HT1080 (cell line): ENCODE measurements at places on chromosomes 3 and 15.

DNA sequence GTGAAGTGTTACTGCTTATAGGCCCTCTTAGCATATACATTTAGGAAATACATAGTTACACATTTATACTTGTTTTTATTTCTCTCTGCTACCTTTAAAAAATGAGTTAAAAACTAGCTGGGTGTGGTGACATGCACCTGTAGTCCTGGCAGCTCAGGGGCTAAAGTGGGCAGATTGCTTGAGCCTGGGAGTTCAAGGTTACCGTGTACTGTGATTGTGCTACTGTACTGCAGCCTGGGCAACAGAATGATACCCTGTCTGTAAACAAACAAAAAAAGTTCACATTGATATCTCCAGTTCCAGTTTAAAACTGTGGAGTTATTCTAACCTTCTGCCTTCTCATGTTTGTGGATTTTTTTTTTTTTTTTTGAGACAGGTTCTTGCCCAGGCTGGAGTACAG is 12.1 kb downstream of the PDCD6IP start:
- DNase-seq = no peak

DNA sequence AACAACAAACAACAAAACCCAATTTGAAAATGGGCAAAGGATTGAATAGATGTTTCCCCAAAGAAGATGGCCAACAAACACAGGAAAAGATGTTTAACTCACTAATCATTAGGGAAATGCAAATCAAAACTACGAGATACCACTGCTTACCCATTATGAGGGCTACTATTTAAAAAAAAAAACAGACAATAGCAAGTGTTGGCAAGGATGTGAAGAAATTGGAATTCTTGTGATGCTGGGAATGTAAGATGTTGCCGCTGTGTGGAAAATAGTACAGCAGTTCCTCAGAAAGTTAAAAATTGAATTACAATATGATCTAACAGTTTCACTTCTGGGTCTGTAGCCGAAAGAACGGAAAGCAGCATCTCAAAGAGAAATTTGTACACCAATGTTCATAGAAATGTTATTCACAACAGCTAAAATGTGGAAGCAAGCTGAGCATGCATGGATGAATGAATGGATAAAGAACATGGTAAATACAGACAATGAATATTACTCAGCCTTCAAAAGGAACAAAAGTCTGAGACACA is 121.9 kb downstream of the CHSY1 start:
- DNase-seq = no peak

GRCh38 chr3:128394033-128394432 is 72.7 kb downstream of the DNAJB8 start:
- no peak for DNase-seq

GRCh38 chr3:46955801-46956259 is 20.7 kb downstream of the CCDC12 start:
- DNase-seq = no peak

- DNase-seq = no peak
Measured at GRCh38 chr15:52294881-52295420, 653 bp downstream of the MYO5C start.

- no peak for DNase-seq
Measured at GRCh38 chr15:34721802-34722438, 32.9 kb downstream of the GJD2 start.

GRCh38 chr3:189325454-189325853 is 153.7 kb downstream of the TPRG1 start:
- DNase-seq = no peak

DNA sequence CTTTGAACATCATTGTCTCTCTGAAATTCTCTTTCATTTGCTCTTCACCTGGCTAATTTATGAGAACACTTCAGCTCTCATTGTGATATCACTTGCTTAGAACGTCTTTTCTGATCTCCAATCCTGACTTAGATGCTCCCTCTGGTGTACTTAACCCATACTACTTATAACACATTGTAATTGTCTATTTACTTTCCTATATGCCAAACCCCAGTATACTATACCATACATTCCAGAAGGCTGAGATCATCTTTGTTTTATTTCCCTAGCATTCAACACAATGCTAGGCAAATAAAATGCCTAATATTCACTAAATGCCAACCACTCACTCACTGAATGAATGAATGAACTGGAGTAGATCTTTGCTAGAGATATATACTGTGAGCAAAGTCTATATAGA is 27.0 kb upstream of the PEX5L start:
- peak; percentile 19 for DNase-seq

DNA sequence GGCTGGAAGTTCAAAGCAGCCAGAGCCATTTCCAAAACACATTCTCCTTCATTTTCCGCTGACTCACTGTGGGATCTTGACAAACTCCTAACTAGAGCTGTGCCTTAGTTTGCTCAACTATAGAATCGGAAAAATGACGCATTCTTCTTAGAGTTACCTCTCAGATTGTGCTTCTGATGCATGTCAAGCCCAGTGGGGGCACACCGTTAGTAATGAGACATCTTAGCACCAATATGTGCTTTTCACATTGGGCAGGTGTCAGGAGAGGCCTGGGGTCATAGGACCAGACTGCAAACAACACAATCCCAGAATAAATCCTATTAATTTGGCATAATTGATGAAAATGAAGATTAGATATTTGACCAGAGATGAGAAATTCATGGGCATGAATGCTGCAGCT is 71.3 kb upstream of the UBE3A start:
- DNase-seq = peak; percentile 48

DNA sequence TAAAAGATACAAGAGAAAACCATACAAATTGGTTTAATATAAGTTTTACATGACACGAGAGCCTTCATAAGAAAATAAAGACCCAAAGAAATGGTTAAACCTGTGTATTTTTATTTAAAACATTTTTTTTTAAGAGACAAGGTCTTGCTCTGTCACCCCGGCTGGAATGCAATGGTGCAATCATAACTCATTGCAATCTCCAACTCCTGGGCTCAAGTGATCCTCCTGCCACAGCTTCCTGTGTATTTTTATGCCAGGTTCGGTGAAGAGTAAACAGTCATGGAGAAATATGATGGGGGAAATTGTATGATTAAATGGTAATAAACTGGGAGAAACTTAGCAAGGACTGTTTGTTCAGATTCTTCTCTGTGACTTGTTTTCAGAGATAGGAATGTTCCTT is 441.0 kb downstream of the TUSC7 start:
- DNase-seq = no peak

GRCh38 chr3:54536450-54536849 is 391.4 kb downstream of the LRTM1 start:
- no peak for DNase-seq

DNA sequence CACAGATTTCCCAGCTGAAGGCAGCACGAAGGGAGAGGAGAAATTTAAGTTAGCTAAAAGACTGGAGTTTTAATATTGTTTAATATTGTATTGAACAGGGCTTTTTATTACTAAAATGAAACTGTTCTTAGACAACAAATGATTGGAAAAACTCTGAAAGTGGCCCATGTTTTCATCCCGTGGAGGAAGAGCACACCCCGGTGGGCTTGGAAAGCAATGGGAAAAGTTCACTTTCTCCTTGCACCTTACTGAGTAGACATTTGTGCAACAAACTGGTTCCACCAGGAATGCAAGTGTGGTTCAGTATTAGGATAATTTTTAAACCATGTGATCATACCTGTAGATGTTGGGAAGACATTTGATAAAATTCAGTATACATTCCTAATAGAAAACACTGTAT is 8.2 kb upstream of the ESYT3 start:
- no peak for DNase-seq

DNA sequence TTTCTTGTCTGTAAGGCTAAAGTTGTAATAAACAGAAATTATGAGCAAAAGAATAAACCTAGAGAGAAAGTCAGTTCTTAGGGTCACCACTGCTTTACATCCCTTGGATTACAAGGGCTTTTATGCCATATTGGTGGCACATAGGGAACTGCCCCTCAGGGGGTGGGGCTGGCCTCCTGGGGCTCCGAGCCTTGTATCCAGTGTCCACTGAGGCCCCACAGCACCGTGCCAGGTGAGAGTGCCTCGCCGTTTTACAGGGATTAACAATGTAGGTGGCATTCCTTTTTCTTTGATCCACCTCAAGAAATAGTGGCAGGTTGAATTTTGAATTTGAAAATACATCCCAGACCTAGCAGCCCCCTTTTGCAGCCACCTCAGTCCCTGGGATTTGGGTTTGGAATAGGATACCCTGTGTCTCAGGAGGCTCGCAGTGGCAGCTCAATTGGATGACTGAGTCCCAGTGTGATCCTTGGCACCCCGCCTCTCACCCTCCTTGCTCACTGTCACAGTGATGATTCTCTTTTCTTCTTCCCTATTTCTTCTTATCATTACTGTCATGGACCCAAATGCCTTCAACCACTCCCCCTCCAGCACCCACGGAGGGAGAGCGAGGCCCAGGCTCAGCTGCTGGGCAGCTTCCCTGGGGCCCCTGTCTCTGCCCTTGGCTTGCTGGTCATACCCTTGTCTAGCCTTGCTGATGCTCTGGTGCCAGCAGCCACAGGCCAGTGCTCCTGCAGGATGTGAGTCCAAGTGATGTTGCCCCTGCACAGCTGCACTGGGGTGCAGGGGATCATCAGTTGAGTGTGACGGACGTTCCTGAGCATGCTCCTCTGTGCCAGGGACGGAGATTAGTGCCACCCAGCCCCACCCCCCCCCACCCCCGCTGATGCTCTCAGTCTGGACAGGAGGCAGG is 137.9 kb downstream of the DNAJB8 start:
- no peak for DNase-seq

GRCh38 chr3:24184528-24185176 is 239.6 kb downstream of the NR1D2 start:
- no peak for DNase-seq

DNA sequence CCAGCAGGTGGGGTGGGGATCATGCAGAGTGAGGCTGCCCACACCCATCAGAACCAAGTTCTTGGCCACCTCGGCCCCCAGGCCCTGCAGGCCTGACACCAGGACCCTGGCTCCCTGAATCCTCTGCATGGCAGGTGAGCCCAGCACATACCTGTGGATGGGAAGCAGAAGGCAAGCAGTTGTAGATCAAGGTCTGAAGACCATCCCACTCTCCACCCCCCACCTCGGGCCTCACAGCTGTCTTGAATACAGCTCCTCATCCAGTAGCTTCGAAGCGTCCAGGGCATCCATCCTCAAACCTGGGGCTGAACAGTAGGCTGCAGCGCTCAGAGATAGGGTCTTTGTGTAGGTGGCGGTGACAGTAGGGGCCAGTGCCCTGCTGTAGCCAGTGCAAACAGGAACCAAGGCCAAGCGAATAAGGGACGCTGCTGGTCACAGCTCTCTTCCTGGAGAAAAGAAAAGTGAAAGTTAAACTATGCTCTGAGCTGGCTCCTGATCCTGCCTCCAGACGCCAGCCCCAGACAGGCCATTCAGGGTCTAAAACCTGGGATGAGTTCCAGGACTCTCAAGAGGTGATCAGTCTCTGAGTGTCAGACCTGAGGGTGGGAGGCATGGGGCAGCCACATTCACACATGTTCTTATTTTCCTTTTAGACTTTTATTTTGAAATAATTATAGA is at the start of gene UBA7:
Gene UBA7, minus strand, starts transcription at position 457 of the 678 bp plus-strand sequence. Its CDS starts 166 bp downstream, at position 291.
- peak; percentile 76 for DNase-seq

GRCh38 chr3:177332955-177333354 is 135.7 kb upstream of the TBL1XR1 start:
- no peak for DNase-seq

DNA sequence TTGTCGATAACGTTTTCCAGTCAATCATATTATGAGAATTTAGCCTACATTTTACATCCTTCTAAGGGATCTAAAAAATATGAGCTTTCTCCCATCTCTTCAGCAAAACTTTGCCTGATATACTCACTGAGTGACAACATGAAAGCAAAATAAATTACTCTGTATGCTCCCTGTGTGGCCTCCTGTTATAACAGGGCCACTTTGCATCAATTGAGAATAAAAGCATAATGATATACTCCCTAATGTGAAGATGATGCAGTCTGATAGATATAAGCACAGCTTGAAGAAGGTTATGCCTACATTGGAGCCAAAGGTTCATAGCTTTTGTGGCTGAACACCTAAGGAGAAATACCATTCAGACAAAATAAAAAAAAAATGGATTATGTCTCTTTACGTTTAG is 561.3 kb upstream of the ZNF717 start:
- DNase-seq = no peak

GRCh38 chr3:47996440-47996839 is 19.8 kb downstream of the MAP4 start:
- no peak for DNase-seq

DNA sequence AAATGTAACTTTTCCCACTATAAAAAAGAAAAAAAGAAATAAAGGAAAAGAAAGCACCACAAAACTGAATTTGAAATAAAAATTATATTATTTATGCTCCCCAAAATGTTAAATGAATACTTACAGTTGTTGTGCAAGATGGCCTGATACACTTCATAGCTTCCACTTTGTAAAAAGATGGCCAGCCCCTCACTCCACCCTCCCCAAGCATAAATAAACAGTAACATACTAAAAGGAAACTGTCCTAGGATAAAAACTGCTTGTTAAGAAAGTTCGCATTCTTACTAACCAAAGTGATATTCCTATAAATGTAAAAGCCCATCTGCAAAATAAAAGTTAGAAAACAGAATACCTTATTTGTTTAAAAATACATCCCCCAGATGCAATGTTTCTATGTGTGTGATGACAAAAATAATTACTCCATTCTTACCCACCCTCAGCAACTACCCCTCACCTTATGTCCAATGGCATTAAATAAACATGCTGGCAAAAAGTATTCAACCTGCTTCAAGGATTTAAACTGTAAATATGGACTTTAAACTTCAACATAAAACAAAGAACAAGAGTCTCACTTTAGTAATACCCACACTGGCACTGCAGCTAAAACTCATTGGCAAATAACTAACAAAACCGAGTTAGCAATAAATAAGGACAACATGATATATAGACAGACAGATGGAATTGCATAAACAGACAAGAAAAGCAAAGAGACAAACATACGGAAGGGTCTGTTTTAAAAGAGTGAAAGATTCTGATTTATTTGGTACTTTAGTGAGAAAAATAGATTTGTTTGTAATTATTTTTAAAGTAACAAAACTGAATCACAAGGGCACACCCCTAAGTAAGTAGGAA is 47.7 kb downstream of the ZBTB20 start:
- no peak for DNase-seq

GRCh38 chr15:101127506-101128076 is 124.3 kb downstream of the CHSY1 start:
- DNase-seq = peak; percentile 97

DNA sequence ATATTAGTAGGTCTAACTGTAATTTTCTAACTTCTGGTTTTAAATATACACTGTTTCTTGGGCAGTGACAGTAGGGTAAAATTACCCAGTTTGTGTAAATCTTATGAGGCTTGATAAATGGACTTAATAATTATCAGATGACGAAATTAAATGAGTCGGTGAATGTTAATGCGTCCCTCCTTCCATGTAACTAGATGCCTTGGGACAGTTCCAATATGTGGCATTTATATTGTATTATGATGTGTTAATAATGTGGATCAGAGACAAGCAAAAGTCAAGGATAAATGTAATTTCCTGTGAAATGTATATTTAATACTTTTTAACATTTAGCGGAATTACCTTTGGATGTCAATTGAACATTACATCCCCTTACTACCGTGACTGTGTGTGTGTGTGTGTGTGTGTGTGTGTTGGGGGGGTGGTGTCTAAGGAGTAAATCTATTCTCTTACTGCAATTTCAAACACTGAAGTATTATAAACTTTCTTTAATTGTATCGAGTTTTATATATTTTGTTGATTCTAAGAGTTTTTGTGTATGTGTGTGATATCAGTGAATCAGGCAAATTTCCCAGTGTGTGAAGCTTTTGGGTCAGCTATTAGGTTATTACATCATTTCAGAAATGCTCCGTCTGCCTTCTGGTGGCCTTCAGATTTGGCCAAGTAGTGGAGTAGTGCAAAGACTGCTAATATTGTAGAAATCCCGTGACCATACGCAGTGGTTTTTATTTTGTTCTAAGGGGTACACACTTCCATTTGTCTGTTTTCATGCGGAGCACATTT is 50.1 kb downstream of the CNTN4 start:
- no peak for DNase-seq

- no peak for DNase-seq
Measured at GRCh38 chr15:84987949-84988624, 6.4 kb downstream of the PDE8A start.
